NCI-H1694 treated with DMSO at 0.1 percent for 48 hours (cell line): ENCODE measurements at places on chromosomes 7 and 10.

DNA sequence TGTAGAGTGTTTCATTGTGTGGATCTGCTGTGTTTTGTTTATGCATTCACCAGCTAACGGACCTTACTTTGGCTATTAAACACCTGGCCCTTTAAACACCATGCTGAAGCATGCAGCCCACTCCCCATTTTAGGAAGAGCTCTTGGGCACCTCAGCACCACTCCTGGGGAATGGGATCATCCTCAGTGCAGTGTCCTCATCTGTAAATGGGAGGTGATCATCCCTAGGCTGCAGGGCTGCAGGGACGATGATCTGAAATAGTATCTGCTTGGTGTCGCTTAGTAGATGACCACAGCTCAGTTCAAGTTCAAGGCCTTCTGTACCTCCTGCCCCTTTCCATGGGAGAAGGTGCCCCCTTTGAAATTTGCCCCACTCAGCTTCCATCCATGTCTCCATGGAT, 229.9 kb downstream of the TCF7L2 start:
- no peak for DNase-seq

DNA sequence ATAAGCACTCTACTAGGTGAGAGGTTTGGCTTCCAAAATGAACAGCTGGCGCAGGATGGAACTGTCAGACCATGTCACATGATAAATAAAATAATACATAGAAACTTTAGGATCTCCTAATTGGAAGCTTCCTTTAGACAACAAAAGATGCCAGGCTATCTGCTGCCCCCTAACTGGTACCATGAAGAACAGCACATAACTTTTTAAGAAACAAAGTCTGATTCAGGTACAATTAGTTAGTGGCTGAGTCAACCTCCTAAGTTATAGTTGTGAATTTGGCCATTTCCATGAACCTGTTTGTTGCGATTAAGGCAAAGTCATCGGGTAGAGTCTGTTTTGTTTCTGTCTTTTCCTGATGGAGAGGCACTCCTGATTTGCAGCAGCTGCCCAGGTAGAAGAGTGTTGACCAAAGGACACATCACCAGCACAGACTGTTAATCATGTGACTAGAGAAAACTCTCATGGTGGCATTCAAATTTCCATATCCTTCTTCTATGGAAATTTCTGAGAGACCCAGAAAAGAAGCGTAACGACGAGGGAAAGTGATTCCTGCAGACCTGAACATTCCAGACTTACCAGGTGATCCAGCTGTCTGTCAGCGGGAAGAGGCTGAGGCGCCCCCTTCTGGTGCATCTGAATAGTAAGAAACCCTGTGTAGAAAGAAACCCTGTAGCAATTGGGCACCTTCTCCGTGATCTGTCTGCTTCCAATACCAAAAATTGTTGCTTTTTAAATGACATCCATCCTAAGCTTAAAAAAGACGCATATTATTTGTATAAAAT, 8.6 kb upstream of the INHBA start:
- peak; percentile 40 for DNase-seq

- DNase-seq: no peak
Measured at GRCh38 chr10:86671419-86671818, 3.1 kb downstream of the LDB3 start.

DNA sequence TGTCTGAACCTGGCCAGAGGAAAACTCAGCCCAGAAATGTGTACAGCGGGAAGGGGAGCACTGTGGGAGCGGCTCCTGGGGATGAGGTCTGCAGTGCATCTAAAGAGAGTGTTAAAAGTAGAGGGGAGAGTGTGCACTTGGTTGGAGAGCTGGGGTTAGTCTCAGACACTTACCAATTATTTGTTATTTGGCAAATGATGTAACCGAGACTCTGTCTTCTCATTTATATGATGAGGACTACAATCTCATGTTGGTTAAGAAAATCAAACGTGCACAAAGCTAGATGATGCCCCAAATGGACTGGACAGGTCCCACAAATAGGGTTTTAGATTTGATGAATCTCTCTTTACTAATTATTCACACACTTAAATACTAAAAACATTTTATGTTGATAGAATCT, 962.4 kb downstream of the GATA3 start:
- DNase-seq: no peak

- DNase-seq: no peak
Measured at GRCh38 chr10:43237631-43238446, 29.0 kb downstream of the RASGEF1A start.

GRCh38 chr7:129317450-129317849, 92.6 kb downstream of the AHCYL2 start:
- no peak for DNase-seq

- no peak for DNase-seq
Measured at GRCh38 chr10:484441-484924, 205.0 kb downstream of the DIP2C start.

DNA sequence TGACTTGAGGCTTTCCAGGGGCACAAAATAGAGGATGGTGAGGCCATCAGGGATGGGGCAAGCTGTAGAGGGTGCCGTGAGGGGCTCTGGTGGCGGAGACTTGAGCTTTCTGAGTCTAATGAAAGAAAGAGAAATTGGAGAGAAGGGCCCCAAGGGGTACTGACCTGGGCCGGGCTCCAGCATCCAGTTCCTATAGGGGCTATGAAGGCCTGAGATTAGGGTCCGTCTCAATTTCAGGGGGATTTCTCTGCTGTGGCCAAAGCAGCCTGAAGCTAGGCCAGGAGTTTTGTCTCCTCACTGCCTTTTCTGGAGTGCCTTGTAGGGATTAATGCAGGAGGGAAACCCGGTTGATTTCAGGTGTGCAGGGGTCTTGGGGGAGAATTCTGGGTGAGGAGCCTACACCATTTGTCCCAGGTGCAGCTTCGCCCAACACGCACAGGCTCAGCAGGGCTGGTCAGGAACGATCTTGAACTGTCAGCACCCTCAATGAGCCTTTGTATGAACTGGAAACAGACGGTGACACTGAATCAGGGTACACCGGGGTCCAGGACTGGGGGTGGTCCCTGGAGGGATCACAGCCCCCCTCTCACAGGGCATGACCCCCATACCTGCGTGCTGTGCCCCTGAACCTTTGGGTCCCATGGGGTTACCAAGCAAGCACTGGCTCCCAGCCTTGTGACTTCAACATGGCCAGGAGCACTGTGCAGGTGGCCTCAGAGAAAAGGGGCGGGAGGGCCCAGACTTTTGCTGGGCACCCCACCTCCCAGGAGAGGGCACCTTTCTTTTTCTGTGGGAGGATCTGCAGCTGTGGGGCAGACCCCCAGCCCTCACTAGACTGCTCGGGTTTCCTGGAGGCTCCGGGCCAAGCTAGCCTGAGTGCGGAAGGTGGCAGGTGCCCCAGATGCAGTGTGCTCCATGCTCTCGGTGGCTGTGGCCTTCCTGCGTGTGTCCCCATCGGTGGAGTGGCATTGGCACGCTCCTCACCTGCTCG, 122.9 kb upstream of the RET start:
- DNase-seq: no peak

GRCh38 chr7:155750255-155751125, 61.8 kb downstream of the SHH start:
- no peak for DNase-seq

- no peak for DNase-seq
Measured at GRCh38 chr7:5452937-5453540, 29.4 kb upstream of the TNRC18 start.

DNA sequence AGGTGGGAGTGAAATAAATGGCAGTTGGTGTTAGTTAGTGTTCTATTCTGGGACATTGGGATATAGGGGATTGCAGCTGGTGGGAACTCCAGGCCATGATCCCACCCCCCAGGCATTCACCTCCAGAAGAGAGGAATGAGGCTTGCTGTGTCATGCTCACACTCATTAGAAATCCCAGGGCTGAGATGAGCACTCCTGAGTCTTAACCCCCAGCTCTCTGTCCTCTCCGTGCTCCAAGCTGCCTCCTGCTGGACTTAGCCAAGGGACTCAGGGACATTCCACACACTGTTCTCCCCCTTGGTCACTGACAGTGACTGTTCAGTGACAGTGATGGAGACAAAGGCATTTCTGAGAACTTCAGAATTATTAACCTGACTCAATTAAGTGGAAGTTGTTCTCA, 21.5 kb downstream of the CYP26A1 start:
- DNase-seq: no peak

GRCh38 chr10:44362866-44363711, 21.8 kb downstream of the CXCL12 start:
- DNase-seq: no peak

GRCh38 chr7:31129067-31129466, 77.0 kb downstream of the ADCYAP1R1 start:
- peak; percentile 95 for DNase-seq

DNA sequence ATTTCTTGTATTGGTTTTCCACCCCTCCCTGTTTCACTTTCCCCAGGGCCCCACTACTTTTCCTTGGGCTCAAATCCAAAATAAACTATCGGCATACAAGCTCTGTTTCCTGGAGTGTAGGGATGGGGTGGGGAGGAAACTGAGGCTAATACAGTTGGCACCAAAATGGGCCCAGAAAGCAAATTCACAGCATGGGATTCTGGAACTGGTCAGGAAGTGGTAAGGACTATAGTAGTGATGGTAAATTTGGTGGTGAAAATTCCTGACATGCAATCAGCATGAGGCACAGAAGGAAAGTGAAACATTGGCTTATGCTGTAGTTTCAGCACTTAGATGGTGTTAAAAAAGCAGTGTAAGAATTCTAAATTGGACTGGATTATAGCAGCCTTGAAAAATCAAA, 8.7 kb upstream of the SAMD9L start:
- DNase-seq: no peak

- DNase-seq: no peak
Measured at GRCh38 chr10:69659241-69660038, 29.4 kb downstream of the FAM241B start.

GRCh38 chr7:139127648-139128047, 18.1 kb upstream of the ZC3HAV1 start:
- DNase-seq: no peak

DNA sequence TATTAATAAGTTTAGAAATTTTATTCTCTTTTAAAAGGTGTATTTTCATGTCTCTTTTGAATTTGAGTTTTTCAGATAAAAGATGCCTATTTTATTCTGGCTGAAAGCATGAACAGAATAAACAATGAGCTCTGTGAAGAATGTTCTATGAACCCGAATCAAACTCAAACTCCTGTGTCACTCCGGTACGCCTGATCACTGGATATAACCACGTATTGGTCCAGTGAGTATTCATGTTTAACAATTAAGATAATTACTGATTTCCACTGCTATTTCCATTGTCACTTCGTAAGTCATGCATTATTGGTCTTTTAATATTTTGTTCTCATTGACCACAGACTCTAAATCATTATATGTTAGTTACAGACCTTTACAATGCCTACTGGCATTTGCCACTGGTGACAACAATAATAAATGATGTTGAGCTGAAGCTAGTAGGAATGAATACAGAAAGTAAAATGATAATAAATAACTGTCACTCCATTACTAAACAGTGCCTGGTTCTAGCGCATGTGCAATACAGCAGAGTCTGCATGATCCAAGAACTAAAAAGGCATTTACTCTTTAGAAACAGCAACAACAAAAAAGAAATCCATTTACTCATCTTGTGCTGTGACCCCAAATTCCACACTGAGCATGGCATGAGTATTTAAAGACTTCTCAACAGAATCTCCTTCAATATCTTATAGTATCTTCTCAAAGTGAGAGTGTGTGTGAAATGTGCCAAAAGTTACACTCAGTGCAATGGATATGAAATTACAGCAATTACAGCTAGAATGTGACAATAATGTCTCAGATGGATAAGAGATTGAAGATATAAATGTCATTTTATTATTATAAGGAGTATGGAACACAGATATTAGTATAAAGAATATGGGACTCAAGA, 827.0 kb upstream of the LRRTM3 start:
- no peak for DNase-seq

DNA sequence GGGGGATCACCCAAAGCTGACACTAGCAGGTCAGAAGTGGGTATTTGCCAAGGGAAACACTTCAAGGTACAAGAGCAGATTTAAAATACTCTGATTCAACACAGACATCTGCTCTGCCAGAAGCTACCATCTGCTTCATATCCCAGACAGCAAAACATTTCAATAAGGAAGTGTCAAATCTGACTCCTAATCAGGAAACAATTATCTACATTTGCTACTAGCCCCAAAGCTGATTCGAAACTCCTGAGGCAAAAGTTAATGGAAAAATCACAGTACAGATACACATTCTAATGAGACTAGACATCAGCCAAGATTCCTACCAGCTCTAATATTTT, 48.9 kb downstream of the PARD3 start:
- peak; percentile 89 for DNase-seq

DNA sequence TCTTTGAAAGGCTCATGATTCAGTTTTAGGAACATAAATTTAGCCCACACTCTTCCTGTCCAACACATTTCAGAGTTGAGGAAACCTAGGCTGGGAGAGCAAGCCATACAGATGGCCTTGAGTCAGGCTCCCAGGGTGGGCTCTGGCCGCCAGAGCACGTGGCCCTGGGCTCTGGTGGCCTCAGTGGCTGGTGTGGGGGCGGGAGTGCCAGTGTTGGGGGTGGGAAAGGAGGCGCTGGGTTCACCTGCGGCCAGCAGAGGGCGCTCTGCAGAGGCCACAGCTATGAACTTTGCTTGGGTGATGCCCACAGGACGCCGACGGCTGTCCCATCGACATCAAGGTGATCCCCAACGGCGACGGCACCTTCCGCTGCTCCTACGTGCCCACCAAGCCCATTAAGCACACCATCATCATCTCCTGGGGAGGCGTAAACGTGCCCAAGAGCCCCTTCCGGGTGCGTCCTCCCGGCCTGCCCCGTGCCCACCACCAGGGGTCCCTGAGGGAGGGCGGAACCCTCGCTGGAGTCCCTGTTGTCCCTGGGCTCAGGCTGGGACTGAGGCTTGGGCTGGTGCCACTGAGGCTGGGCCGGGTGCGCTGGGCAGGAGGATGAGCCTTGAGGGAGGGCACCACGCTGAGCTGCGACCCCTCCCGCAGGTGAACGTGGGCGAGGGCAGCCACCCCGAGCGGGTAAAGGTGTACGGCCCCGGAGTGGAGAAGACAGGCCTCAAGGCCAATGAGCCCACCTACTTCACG, 11.9 kb downstream of the FLNC start:
- DNase-seq: no peak

DNA sequence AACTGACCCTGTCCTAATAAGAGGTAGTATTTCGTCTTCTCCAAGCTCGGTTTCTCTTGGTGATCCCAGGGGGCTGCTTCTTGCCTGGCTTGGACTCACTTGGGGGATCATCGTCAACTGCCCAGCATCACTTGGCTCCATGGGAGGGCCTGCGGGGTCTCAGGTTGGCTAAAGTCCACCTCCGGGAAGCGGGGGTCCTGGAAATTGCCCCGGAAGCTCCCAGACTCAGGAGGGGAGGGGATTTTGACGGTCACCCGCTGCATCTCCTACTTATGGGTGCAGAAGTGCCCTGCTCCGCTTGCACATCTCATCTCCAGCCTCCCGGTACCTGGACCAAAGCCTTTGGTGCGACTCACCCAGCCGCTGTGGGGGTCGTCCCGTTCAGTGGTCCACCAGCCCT, 18.7 kb downstream of the KCNK18 start:
- DNase-seq: no peak
